Stimulated activated CD4-positive, alpha-beta T cell treated with anti-CD3 and anti-CD28 coated beads, Interleukin-1b, Interleukin-23, amount 100 ng/mL, for 24 hours (primary cell): ENCODE measurements at places on chromosomes 11 and 22.
A peak's percentile ranks its signal among the peaks of the same experiment; 100 is the strongest.

DNA sequence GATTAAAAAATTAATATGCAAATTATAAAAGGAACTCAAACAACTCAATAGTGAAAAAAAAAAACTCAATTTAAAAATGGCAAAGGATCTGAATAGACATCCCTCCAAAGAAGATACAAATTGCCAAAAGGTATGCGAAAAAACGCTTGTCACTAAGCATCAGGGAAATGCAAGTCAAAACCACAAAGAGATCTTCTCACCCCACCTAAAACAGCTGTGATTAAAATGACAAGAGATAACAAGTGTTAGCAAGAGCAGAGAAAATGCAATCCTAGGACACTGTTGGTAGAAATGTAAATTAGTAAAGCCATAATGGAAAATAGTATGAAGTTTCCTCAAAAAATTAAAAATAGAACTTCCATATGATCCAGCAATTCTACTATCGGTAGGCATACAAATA lies 166.3 kb upstream of the ZC3H12C start:
- DNase-seq, result no peak

DNA sequence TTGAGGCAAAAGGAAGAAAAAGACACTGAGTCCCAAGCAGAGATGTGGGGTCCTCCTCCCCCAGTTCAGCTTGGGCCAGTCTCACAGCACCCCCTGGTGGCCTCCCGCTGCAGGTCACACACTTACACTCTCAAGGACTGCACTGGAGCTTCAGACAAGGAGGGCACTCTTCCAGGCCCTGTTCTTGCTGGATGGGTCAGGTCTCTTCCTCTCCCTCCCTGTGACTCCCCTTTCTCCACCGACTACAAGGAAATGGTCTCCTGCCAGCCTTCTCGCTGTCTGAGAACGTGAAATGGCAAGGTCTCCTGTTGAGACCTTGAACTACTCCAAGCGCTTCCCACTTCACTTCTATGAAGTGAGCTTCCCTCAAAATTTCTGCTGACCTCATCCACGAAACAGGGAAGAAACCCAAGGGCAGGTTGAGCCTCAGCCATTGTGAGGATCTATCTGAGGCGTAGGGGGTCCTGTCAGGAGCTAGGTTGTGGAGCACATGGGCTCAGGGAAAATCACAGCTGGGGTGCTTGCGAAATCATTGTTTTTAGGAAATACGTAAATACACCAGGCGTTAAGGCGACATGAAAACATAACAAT lies 11.2 kb upstream of the IGLL1 start:
- DNase-seq, result peak; percentile 12

- DNase-seq, result no peak
These were observed 797 bp downstream of the STARD10 start for GRCh38 chr11:72793076-72793424.

DNA sequence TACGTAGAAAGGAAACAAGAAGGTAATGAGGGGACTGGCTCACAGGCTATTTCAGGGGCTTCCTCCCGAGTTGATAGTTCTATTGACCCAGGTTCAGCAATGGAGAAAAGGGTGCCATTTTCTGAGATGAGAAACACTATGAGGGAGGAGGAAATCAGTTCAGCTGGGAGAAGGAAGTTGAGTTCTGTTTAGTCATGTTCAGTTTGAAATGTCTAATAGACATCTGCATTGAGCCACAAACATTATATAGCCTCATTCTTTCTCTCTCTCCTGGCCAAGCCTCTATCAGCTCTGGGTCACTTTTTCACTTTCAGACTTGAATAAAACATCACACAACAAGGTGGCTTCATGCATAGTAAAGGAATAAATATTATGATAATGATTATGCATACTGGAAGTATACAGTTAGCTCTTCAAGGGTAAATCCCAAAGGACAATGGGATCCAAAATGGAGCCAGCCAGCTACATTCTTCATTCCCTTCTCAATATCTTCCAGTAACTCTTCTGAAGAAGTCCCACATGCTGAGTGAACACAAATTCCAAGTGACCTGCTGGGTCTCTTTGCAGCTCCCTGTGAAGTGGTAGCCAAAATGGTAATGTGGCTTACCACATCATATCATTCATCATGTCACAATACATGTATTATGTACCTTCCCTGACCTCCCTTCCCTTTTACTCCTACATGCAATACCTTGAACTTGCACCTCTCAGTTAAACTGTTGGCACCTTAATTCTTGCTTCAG lies 80.9 kb upstream of the CD44 start:
- no peak for DNase-seq

- DNase-seq, result no peak
These were observed 346.6 kb upstream of the CCDC179 start for GRCh38 chr11:23206741-23207336.

- no peak for DNase-seq
These were observed 129.5 kb upstream of the E2F8 start for GRCh38 chr11:19370100-19370861.

- DNase-seq, result no peak
These were observed 128.4 kb downstream of the OPCML start for GRCh38 chr11:133403900-133404299.

GRCh38 chr11:123458501-123458900 lies 28.4 kb downstream of the GRAMD1B start:
- no peak for DNase-seq

GRCh38 chr22:37195921-37196320 lies 7.9 kb upstream of the C1QTNF6 start:
- DNase-seq, result no peak

- peak; percentile 47 for DNase-seq
These were observed 83.2 kb upstream of the CLDN5 start for GRCh38 chr22:19607192-19608002.

- DNase-seq, result no peak
These were observed 73.1 kb downstream of the ELP4 start for GRCh38 chr11:31582697-31583096.

DNA sequence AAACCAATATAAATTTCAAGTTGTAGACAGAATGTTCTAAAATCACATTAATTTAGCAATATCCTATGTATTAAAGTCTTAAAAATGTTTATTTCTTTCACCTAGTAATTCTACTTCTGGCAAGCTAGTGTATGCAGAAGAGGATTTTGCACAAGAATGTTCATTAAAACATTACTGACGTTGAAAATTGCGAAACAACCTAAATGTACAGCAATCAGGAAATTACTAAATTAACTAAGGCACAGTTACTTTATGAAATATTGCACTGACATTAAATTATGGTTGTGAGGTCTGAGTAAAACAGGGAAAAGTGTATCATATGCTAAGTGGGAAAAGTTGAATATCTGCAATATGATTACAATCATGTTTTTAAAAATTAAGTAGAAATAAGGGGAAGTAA lies 4.1 kb downstream of the SLC36A4 start:
- DNase-seq, result no peak

DNA sequence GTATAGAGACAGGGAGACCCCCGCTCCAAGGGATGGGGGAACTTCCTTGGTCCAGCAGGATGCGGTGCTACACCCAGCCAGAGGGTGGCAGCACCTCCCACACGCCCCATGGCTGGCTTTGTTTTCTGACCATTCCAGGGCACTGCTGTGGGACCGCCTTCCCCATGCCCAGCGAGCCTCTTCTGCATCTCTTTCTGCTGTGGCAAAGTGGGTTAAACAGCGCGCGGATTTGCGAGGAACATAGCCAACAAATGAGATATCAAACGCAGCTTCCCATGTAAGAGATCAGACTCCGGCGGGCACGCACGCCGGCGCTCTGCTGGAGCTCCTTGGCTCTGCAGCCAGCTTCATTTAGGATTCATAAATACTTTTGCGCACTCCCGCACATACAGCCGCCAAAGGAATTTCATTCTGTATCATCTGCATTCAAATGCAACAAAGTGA lies 485.8 kb upstream of the CADM1 start:
- no peak for DNase-seq

GRCh38 chr11:115869780-115870431 lies 365.7 kb upstream of the CADM1 start:
- DNase-seq, result no peak

DNA sequence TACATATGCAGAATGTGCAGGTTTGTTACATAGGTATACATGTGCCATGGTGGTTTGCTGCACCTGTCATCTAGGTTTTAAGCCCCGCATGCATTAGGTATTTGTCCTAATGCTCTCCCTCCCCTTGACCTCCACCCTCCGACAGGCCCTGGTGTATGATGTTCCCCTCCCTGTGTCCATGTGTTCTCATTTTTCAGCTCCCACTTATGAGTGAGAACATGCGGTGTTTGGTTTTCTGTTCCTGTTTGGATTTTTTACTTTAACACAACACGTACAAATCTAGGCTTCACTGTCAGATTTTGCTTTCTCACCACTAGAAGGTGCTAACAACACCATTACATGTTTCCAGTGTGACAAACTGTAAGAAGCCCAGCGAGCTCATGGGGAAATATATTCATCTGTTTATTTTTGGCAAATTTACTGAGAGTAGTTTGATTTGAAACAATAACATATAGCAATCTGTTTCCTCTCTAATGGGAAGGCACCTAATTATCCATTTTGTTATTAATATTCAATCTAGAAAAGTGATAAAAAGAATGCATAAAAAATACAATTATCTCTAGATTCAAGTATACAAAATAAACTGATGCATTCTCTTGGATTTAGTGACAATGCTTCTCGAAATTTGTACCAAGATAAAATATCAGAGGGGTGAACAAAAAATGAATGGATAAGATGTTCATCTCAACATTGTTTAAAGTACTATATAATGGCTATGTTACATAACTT lies 23.2 kb upstream of the BIRC3 start:
- no peak for DNase-seq

DNA sequence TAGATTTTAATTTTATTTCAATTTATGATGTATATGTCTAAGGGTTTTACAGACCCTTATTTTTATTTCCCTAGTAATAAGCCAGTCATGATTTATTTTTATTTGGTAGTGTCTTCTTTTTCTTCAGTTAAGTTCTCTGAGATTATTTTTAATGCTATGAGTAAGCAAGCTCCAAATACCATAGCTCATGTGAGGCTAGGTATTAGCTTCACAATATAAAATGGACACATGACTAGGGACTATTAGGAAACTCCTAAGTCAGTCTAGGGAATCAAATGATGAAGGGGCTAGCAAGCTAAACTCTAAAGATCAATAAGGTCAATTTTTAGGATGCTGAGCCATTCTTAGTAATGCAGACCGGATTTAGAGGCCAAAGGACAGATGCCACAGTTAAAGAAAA lies 45.9 kb downstream of the CKAP5 start:
- no peak for DNase-seq
